ENCODE measurements at places on chromosomes 6 and 20.
A peak's percentile ranks its signal among the peaks of the same experiment; 100 is the strongest.

DNA sequence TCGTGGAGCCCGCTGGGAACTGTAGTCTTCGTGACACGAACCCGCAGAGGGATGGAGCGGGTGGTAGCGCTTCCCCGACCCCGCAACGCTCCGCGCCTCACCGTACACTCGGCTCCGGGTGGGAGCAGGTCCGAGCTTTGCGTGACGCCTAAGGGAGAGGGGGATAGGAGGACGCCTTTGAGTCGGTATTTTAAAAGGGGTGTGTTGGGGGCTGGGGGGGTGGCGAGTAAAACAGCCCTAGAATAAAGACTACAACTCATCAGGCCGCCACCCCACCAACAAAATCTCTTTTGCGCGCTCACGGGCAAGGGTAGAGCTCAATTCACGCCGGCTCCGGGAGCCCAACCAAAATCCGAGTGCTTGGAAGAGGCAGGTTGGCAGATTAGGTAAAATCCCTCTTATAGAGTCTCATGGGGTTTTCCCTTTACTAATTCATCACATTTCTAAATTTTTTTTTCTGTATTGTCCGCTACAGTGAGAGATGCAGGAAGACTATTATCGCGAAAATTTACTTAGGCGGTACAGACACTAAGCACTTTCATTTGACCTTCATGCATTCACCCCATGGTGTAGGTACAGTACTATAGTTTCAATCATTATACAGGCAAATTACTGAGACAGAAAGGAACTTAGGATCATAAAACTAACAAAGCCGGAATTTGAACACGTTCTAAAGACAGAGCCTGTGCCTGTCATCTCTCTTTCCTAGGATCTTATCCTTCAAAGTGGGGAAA, 706 bp upstream of the SNX14 start:
- peak; percentile 44 for DNase-seq

GRCh38 chr20:63739130-63740069, at the start of gene SLC2A4RG:
TSS of gene SLC2A4RG (plus strand) at chr20:63739776. CDS start at chr20:63739913, 137 bp downstream.
- DNase-seq = peak; percentile 26

DNA sequence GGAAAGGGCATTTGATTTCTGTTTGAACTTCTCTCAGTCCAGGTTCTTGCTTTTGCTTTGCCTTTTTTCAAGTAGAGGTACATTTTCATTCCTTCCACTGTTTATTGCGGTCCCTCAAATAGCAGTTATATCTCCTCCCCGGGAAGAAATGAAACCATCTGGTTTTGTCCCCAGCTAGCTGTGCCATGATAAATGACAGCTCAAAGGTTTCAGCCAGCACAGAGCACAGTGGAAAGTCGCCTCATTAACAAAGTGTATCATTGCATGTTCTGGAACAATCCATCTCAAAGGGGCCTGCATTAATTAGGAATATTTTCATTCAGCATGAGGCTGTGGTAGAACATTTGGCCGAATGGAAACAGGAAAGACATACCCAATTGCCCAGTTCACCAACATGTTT, 146.0 kb downstream of the EDN3 start:
- DNase-seq = no peak

DNA sequence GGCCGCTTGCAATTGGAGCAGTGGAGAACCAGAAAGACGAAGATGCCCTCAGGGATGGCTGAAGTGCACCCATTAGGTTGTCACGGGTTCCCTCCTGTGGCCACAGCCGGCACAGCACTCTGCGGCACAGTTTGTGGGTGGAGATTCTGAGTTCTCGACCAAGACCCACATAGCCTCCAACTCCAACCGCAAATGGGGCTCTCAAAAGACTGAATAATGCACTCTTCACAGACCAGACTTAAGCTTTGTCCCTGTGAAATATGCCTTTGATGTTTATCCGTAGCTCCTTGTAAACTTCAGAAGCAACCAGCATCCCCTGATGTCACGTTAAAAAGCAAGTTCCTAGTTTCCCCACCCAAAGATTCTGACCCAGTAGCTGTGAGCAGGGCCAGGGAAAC, 934 bp upstream of the CST9 start:
- DNase-seq = peak; percentile 72

GRCh38 chr20:62349556-62350097, 17.5 kb downstream of the LAMA5 start:
- no peak for DNase-seq

- peak; percentile 68 for DNase-seq
These were observed 1.0 kb upstream of the KIF13A start for GRCh38 chr6:17988422-17988944.

- DNase-seq = no peak
These were observed 6.4 kb upstream of the MYT1 start for GRCh38 chr20:64157878-64158277.

- DNase-seq = no peak
These were observed 3.1 kb upstream of the TLDC2 start for GRCh38 chr20:36872852-36873251.

DNA sequence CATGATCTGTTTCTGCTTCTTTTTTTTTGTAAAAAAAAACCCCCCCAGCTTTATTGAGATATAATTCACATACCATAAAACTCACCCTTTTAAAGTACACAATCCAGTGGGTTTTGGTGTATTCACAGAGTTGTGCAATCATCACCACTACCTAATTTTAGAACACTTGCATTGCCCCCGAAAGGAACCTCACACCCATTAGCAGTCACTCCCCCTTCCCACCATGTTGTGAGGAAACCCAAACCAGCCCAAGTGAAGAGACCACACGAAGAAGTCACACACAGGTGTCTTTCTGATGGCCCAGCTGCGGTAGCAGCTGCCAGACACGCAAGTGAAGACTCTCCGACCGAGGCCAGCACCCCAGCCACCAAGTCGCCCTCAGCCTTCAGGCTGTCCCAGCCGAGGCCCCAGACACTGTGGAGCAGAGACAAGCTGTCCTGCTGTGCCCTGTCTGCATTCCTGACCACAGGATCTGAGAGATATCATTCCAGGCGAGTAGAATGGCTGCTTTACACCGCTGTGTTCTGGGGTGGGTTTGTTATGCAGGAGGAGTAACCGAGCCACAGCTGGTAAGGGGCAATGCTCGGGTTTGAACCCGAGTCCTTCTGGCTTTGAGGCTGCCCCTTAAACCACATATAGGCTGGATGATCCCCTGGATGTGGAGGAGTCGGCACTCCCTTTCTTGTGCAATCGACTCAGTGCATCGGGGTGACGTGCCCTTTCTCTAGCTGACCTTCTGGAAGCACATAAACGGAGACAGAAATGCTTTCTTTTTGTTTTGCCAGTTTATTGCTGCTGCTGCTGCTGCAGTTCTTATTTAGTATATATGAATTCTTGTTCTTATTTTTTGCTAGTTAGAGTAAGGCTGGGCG, 59.1 kb upstream of the PTPN1 start:
- DNase-seq = no peak

DNA sequence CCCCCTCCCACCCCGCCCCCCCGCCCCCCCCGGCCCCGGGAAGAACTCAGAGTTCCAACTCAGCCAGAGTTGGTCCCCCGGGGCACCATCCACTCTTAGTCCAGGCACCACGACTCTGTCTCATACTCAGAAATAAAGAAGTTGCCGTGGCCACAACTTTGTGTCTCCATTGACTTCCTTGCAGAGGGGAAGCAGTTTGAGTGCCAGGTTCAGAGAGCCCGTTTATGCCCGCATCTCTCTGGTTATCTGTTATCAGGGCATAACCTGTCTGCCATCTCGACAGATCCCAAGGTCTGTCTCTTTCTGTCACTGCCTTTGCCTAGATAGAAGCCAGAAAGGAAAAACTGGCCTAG, 605 bp downstream of the CDC5L start:
- no peak for DNase-seq

- no peak for DNase-seq
These were observed 39.6 kb downstream of the PDSS2 start for GRCh38 chr6:107419733-107420132.

GRCh38 chr20:5085380-5085779, 34.4 kb downstream of the PCNA start:
- DNase-seq = no peak

DNA sequence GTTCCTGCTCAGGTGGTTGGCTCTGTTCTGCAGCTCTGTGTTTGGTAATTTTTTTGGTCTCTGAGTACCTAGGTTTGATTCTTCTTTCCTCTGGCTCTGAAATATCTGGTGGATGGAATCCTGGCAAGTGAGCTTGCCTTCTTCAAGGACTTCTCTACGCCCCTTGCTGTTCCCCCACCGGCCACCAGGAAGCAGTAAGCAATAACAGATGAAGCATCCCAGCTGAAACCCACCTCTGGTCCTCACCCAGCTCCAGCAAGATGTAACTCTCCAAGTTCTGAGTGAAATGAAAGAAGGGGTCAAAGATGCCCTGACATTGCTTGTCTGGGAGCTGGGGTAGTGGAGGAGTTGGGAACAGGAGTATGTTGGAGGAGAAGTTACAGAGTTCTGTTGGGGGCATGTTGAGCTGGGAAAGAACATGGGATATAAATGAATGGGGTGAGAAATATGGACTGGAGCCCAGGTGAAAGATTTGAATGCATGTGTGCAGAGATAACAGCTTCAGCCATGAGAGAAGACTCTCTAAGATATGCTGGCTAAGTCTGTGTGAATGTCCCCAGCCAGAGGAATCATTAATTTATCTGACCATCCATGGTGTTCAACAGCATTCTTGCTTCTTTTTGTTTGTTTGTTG, 51.3 kb upstream of the GLP1R start:
- DNase-seq = no peak

DNA sequence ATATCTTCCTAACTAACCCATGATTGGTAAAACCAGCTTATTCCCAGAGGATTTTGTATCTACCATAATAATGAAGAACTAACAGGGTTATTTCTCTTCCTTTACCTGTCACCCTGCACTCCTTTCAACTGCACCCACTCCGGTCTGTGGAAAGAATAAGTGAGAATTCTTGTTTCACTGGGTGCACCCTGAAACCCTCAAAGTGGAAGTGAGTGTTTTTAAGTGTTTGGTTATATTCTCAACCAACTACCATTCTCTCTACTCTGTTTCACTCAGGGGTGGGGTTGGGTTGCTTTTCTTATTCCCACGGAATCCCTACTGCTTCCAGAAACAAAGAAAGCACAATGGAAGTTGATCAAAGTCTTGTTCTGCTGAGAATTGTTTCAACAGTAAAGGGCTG, 42.6 kb upstream of the KHDRBS2 start:
- DNase-seq = no peak

DNA sequence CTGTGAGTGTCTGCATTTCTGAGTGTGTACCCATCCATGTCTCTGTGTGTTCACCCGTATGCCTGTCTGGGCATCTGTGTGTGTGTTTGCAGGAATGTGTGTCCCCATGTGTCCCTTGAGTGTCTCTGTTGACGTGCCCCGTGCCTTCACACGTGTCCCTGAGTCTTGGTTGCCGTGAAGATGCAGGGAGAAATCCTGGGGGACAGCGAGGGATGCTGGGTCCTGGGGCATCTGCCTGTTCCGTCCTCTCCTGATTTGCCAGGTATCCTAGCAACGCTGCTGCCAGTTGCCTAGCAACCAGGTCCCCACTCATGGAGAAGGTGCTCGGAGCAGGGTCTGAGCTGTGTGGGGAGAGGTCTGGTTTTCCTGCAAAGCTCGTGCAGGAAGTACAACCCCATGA, 6.0 kb upstream of the LKAAEAR1 start:
- no peak for DNase-seq

- DNase-seq = no peak
These were observed 65.2 kb downstream of the STX11 start for GRCh38 chr6:144215402-144215931.

DNA sequence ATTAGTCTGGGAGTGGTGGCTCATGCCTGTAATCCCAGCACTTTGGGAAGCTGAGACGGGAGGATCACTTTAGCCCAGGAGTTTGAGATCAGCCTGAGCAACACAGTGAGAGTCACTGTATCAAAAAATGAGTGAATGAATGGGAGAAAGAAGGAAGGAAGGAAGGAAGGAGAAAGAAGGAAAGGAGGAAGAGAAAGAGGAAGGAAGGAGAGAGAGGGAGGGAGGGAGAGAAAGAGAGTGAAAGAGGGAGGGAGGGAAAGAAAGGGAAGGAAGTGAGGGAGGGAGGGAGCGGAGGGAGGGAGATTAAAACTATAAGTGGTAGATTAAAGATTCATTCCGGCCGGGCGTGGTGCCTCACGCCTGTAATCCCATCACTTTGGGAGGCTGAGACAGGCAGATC, 28.9 kb upstream of the RREB1 start:
- no peak for DNase-seq

GRCh38 chr6:157592980-157593379, 212.0 kb downstream of the ZDHHC14 start:
- no peak for DNase-seq

DNA sequence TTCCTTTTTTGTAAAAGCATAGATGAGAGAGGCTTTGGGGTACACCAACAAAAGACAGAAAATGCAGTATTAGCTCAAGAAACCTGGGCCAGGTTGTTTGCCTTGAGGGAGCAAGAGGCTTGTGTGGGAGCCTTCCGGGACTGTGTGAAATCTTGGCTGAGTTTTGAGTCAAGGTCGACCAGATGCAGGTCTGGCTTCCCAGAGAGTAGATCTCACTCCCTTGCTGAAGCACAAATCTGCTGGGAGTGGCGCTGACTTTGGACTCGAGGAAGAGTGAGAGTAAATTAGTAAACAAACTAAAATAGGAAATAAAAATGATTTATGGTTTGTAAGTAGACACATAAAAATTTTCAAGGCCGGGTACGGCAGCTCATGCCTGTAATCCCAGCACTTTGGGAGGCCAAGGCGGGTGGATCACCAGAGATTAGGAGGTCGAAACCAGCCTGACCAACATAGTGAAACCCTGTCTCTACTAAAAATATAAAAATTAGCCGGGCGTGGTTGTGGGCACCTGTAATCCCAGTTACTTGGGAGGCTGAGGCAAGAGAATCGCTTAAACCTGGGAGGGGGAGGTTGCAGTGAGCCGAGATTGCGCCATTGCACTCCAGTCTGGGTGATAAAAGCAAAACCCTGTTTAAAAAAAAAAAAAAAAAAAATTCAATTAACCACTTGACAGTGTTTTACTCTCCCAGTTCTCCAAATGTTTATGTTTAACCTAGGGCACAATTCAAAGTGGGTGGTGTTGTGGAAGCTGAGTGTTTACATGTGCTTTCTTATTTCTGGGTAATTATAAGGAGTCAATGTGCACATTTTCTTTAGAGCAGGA, 27.7 kb upstream of the EDN1 start:
- no peak for DNase-seq

DNA sequence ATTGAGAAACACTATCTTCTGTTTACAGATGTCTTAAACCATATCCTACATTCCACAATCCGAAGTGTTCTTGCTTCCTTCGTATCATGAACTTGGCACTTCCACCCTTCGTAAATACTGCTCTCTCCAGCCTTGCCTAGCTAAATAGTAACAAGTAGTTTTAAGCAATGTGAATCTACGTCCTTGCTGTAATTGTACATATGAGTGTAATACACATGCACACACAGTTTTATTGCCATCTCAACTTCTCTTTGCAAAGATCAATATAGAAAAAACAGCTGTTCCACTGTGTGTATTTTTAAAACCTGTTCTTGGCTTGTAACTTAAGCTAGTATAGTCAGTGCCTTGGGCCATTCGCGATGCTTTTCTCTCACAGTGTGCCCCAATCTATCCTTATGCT, 1524.7 kb downstream of the GRIK2 start:
- DNase-seq = no peak

All from NCI-H748 treated with DMSO at 0.1 percent for 48 hours (cell line).